Breast epithelium (tissue), 4 donors: ENCODE measurements at places on chromosomes 7 and 10. TPM values are rescaled to one million over a fixed set of nuclear protein-coding genes. Genes with fewer than 3 reads are reported as not detected.

Gene CFAP69
- total RNA-seq = 13.0 TPM

Gene EVX1
- total RNA-seq = not detected

Gene UCMA
- total RNA-seq = not detected

Gene TMEM213
- total RNA-seq = 2.3 TPM

Gene CALCR
- 0.80 TPM for total RNA-seq

Gene ELOVL3
- total RNA-seq = 2.2 TPM

Gene BEND7
- 9.9 TPM for total RNA-seq

Gene DPP6
- total RNA-seq = 0.59 TPM

Gene SMO
- total RNA-seq = 11.8 TPM

Gene PLA2G12B
- not detected for total RNA-seq

Gene GPR22
- total RNA-seq = not detected

Gene UBN2
- total RNA-seq = 12.8 TPM

Gene ATG9B
- not detected for total RNA-seq

Gene CDC14C
- total RNA-seq = not detected

Gene OR2A12
- not detected for total RNA-seq

Gene GLUD1
- 174 TPM for total RNA-seq

Gene SPDYE11
- total RNA-seq = not detected

Gene AMZ1
- total RNA-seq = 0.16 TPM

Gene HYAL4
- total RNA-seq = 0.15 TPM

Gene COL28A1
- total RNA-seq = 4.9 TPM

Gene MYPN
- total RNA-seq = not detected

Gene CLEC5A
- total RNA-seq = 3.2 TPM

Gene PSMC2
- 87.5 TPM for total RNA-seq

Gene PLOD3
- total RNA-seq = 23.9 TPM

Gene CYP2W1
- total RNA-seq = not detected

Gene CALHM3
- total RNA-seq = not detected

Gene CD36
- 2,026 TPM for total RNA-seq

Gene NHLRC2
- total RNA-seq = 56.0 TPM

Gene SNCG
- 53.7 TPM for total RNA-seq

Gene CCL24
- 1.3 TPM for total RNA-seq

Gene LRGUK
- total RNA-seq = 1.6 TPM

Gene STK31
- total RNA-seq = 1.3 TPM

Gene LIPF
- total RNA-seq = not detected

Gene MYO3A
- total RNA-seq = 0.33 TPM

Gene ACTL6B
- not detected for total RNA-seq

Gene ALOX5
- 49.0 TPM for total RNA-seq

Gene MOGAT3
- not detected for total RNA-seq

Gene TMEM140
- total RNA-seq = 55.7 TPM

Gene GIMAP7
- total RNA-seq = 22.1 TPM

Gene VIPR2
- 14.0 TPM for total RNA-seq

Gene ETV1
- 5.6 TPM for total RNA-seq

Gene OR2A1
- 0.15 TPM for total RNA-seq

Gene SLC16A12
- 4.8 TPM for total RNA-seq

Gene ADK
- 40.0 TPM for total RNA-seq

Gene RNF32
- total RNA-seq = 2.9 TPM

Gene CDCA7L
- total RNA-seq = 20.3 TPM

Gene HPSE2
- total RNA-seq = 8.0 TPM

Gene ACHE
- total RNA-seq = 0.64 TPM

Gene CC2D2B
- 2.9 TPM for total RNA-seq

Gene NKX1-2
- total RNA-seq = 0.73 TPM

Gene ADAM22
- 7.5 TPM for total RNA-seq
